ENCODE measurements at places on chromosomes 1 and 21.

- DNase-seq = no peak
Observed at GRCh38 chr1:78297836-78298235, 192.9 kb upstream of the PTGFR start.

DNA sequence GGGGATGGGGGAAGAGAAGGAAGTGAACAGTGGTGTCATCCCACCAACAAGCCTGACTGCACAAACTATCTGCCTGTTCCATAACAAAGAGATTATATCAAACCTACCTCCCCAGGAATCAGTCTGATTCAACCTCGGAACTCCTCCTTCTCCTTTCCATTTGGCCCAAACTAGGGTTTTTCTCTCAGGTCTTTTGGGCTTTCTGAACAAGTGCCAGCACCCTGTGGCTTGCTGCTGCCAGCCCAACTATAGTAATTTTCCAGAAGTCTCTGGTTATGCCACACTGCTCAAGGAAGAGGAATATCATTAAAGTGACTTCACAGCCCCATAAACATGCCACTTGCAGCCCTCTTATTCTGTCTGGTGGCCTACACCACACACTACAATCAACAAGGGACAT is 70.5 kb downstream of the RGS7 start:
- DNase-seq = no peak

DNA sequence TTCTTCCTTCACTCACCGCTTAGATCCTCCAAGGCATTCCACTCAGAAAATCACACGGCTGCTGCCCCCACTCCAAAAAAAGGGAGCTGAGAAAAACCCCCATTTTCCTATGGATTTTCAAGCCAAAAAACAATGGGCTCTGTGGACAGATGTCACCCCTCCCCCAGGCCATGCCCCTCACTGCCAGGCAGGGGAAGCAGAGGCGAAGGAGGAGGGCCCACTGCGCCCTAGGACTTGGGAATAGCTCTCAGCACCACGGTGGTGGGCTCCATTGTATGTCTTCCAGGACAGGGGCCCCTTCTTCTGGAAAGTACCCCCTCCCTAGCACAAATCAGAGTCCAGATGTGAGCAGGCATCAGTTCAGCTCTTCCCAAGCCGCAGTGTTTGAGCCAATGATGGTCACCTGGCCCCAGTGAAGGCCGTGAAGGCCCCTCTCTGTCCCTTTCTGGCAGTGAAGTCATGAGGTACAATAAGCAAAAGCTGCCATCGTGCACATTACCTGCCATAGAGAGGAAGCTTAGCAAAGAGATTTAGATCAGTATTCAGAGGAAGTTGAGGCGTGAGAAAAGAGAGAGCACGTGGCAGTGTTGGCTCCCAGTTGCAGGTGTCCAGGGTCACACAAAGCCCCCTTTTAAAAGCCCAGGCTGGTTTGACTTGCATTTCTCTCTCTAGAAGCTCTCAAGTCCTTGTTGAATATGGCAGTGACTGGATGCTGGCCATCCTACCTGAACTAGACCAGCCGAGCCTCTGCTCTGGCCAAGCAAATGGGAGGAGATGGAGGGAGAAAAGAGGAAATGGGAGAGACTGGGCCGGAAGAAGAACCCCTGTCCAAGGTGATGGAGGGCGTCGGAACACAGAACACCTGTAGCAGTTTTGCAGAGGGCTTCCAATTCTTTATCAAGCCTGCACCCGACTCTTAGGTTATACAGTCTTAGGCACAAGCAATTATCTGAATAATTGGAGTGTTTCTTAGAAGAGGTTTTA is 149.0 kb downstream of the TOMM20 start:
- DNase-seq = no peak

- no peak for DNase-seq
Observed at GRCh38 chr1:228150461-228151179, 890 bp downstream of the GJC2 start.

DNA sequence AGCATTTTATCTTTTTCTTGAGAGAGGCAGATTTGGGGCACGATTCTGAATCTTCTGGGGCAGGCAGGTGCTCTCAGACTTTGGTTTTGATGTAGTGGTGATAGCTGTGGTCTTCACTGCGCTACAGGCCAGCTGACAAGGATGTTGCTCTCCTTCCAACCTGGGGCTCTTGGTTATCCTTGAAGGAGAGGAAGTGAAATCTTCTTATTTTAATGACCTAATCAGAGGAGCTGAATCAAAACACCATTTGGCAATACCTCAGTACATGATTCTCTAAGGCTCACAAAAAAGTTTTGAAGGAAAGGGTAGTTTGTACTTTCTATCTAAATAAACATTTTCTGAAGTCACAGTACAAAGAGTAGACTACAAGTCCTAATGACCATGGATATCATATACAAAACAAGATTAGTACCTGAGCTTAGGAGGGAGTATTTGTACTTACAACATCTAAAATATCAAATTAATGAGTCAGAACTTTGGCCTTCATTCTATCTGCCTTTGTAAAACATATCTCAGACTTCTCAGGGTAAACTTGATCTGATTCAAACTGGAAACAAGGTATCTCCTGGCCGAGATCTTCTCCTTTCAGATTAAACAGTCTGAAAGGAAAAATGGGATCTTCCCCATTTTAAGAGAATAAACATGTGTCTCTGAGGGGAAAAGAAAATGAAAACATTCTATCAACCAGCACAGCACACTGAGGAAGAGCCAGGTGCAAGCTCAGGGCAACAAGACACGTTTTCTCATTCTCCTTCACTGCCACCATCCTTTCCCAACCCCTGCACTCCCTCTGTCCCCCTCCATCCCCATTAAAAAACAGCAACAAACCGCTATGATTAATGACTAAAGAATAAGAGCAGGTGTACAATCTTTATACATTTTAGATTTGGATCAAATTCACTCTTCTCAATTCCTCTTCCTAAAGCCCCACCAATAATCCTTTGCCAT is 69.2 kb downstream of the SH3GLB1 start:
- no peak for DNase-seq

DNA sequence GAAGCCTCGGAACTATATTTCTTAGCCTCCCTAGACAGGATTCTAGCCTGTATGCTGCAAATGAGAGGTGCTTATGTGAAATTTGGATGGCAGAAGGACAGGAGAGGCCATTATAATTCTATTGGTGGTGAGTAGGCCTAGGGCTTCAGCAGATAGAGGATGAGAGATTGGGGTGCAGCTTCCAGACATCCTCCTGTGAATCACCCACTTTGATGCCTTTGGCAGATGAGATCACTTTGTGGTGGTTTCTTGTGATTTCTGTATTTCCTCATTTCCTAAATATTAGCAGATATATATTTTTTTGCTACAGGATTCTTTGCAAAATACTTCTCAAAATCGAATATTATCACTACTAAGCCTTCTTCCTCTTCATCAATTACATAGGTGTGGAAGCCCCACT is 37.3 kb downstream of the MFSD2A start:
- no peak for DNase-seq

DNA sequence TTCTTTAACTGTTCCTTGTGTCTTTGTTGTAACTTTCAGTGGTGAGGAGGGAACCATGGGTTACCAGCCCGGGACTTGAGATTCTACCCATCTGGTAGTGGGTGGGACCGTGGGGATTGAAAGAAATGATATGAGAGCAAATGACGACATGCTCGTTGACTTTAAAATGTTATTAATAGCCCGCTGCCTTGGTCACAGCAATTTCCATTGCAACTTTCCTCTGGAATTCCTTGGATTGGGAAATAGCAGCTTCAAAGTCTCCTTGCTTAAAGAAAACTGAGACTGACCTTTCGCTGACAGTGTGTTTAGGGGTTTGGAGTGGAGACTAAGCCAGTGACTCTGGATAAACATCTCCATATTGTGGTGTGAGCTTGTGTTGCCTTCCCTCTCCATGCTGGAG is 44.2 kb upstream of the MARK1 start:
- DNase-seq = no peak

GRCh38 chr1:179709841-179710329 is 33.2 kb upstream of the FAM163A start:
- DNase-seq = no peak

DNA sequence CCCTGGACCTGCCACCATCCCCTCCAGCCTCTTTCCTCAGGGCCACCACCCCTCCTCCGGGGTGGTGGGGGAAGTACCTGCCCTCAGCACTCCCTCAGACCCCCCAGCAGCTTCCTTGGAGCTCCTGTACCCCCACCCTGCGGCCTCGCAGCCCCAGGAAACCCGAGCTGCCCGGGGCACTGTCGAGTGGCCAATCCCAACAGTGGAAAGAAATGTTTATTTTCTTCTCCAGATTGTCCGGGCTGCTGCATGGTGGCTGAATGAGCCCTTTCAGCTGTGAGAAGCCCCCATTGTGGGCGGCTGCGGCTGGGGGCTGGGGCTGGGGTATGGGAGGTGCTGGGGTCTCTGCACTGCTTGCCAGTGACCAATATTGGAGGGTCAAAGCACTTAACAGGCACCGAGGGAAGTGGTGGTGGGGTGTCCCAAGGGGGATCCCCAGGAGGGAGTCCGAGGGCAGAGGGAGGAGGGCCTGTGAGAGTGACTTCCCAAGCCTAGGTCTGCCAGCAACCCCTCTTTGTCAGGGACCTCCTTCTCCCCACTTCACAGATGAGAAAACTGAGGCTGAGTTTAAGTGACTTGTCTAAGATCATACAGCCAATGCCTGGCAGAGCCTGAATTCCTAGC is 25.2 kb downstream of the RUNX3 start:
- no peak for DNase-seq

All from CMK (cell line).